NCI-H1930 (cell line): ENCODE measurements at places on chromosomes 1 and 21.

- no peak for DNase-seq
Measured at GRCh38 chr21:40901691-40902090, 54.7 kb upstream of the DSCAM start.

- DNase-seq, result peak; percentile 20
Measured at GRCh38 chr1:58874757-58875755, 91.2 kb upstream of the JUN start.

DNA sequence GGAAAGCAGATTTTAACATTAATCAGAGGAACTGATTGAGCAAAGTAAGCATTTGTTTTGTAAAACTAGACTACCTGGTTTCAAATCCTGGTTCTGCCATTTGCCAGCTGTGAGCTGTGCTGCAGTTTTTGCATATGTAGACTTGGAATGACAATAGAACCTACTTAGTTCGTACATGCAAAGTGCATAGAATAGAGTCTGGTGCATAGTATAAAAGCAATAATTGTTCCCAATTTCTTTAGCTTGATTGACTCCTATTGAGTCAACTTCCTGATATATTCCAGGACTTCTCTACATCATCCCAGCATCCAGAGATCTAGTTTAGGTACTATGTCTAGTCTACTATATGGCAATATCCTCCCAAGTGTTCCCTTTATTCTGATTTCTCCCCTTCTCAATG lies 144.4 kb upstream of the FGGY start:
- no peak for DNase-seq

DNA sequence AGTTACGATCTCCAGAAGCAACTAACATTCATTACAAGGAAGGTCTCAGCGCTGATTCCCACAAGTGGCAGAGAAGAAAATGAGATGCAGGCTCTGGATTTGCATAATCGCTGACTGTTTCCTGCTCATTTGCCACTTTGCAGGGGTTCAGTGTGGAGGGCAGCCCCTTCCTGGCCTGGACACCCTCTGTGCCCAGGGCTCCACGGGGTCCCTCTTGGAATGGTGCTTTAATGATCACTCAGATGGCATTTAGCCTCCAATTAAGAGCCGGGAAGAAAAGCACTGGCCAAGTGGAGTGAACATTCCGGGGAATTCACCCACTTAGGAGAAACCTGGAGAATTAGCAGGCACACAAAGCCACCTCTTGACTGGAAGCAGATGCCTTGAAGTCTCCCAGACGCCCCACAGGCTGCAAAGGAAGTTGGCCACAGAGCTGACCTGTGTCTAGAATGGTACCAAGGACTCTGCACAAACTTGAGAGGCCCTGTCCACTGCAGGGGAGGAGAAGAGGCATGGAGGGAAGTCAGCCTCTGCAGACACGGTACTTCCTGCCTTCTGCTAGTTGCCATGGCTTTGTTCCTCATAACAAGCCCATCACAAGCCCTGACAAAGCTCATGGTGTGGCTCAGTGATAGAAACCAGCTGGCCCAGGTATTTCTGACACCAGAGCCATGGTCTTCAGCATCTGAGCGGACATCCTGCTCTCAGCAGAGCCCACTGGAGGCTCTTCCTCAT lies 157.2 kb downstream of the KAZN start:
- no peak for DNase-seq
